Stimulated activated CD8-positive, alpha-beta memory T cell treated with anti-CD3 and anti-CD28 coated beads, Interleukin-15, amount 100 ng/mL, for 1 hour (primary cell): ENCODE measurements at places on chromosomes 16 and 17.

DNA sequence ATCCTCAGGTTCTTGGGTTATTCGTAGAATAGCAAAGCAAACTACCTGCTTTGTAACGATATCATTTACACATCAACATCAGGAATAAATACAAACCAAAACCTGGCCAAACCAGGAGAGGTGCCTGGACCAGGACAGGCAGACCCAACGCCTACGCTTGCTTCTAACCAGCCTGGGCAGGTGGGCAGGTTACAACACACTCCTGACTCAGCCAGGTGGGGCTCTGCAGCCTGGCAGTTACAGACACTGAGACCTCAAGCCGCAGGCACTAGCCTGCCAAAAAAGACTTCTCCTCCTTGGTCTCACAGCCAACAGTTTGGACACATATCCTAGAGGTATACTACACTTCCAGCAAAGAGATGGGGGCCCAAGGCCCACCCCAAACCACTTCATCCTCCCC is 14.0 kb downstream of the ANKRD11 start:
- no peak for DNase-seq

- no peak for DNase-seq
These were observed 11.5 kb downstream of the TRIM25 start for GRCh38 chr17:56902348-56902747.

- DNase-seq = no peak
These were observed 8.8 kb downstream of the MBTPS1 start for GRCh38 chr16:84107921-84108320.

- no peak for DNase-seq
These were observed 12.1 kb downstream of the HAPSTR1 start for GRCh38 chr16:9103546-9103945.
